ENCODE measurements at places on chromosomes 16 and 17.

DNA sequence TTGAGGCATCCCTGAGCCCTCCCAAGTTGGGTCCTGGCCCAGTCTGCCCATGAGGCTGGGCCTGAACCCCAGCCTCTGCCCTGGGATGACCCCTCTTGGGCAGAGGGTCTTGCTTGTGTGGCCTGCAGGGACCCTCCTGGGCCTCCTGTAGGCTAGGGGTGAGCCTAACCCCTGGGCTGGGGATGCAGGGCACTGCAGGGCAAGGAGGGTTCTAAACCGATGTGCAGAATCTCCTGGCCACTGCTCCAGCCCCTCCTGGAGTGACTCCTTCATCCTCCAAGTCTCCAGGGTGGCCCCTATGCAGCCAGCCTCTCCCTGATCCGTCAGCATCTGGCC is 37.5 kb downstream of the LGALS9 start:
- DNase-seq, result no peak

- DNase-seq, result no peak
Observed at GRCh38 chr16:87369117-87369765, 14.3 kb downstream of the FBXO31 start.

DNA sequence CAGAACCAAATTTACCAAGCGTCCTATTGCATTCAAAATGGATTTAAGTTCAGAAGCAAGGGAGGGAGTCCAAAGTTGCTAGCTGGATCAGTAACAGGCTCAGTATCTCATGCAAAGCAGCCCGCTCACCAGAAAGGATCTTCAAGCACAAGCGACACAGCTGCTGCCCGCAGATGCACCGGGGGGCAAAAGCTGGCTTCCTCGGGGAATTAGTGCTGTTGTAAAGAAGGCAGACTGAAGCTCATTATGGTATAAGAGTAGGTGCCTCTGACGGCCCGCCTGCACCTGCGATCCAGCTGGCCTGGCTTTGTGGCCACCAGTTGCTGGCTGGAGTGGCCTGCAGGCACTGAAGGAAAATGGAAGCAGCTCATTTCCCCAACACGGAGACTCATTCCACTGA is 128.4 kb upstream of the RCVRN start:
- DNase-seq, result no peak

DNA sequence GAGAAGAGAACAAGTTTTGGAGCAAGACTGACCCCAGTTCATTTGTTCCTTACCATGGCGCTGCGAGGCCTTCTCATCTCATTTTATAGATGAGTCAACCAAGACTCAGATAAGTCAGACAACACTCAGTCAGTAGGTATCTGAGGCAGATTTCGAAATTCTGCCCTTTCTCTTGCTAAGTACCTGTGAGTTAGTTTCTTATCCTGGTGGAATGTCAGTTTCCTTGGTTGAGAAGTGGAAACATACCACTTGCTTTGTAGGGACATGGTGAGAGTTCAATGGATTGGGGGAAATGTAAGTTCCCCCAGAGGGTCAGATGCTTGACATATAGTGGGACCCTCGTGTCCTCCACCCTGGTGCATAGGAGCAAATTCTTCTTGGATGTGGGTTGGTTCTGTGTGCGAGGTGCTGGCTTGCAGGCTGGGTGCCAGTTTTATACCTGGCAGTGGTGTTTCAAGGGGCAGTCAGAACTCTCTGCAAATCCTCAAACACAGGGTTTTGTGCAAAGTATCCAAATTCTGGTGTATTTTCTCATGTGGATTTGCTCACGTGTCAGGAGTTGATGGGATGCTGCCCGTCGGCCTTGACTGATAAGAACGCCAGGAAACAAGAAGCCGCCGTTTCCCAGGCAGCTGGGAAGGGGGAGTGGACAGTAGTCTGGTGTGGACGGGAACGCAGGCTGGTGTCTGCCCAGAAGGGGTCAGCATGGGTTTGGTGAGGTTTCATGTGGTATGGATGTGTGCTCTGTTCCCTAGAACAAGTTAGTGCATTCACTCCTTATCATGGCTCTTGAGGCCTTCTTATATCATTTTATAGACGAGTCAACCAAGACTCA is 61.1 kb upstream of the CIBAR2 start:
- DNase-seq, result no peak

GRCh38 chr16:54431041-54431996 is 144.7 kb upstream of the IRX3 start:
- DNase-seq, result no peak

DNA sequence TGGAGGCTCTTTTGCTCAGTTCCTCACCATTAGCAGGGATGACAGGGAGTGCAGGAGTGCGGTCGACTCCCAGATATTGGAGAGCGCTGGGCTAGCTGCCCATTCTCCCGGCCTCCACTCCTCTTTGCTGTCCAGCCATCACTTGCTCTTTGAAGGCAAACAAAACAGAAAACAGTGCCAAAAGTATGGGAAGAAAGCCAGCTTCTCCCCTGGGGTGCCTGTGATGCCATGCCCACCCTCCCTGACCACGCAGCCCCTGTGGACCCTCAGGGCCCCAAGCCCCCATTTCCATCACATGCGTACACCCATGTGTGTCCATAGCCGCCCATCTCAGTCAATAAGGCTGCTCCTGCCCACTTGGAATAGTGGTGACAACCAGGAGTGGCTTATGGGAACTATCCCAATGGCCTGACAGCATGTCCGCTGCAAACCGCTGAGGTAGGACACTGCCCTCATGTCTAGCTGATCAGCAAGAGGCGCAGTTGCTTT is 30.0 kb downstream of the MAPT start:
- DNase-seq, result no peak

DNA sequence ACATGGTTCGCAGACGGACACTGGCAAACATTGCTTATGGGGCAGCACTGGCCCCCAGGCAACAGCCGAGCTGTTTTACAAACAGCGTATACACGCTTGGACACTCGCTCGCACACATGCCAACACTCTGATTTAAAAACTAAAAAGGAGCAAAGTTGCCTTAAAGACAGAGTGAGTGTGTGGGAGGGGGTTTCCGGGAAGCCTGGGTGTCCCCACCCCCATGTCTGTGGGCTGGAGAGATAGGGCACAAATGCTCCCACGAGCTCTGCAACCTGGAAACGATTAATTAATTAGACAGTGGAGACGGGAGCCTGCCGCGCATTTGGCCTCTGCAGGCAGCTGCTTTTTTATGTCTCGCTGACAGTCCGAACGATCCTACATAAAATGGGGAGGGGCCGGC is 107.9 kb upstream of the ZNF469 start:
- DNase-seq, result no peak

DNA sequence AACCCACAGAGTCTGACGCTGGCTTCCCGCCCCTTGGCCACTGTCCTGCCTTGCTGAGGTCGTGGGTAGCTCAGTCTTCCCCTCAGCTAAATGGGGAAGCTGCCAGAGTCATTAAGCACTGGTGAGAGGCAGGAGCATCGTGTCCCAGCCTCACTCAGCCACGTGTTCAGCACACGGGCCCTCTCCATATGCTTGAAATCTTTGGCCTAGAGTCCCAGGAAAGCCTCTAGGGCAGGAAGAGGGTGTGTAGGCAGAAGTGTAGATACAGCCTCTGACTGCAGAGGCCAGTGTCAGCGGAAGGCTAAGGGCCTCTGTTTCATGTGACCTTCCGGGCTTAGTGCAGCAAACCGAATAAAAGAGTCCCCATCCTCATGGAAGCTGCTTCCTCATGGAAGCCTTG is 4.1 kb downstream of the DHODH start:
- no peak for DNase-seq

DNA sequence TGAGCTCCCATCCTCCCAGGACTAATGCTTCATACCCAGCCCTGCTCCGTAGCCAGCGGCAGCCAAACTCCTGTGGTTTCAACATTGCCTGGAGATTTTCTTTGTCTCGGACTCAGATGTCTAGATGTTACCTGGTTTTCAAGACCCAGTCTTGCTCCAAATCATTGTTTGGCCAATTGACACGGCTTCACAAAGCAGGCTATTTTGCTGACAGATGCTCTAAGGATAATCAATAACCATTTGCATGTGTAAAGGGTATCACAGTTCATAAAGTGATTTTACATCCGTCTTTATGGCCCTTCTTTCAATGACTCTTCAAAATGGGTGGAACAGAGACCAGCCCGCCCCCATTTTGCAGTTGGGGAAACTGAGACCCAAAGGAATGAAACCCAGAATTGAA is 153.4 kb downstream of the SALL1 start:
- DNase-seq, result no peak

GRCh38 chr17:16926061-16926511 is 45.8 kb downstream of the TNFRSF13B start:
- no peak for DNase-seq

DNA sequence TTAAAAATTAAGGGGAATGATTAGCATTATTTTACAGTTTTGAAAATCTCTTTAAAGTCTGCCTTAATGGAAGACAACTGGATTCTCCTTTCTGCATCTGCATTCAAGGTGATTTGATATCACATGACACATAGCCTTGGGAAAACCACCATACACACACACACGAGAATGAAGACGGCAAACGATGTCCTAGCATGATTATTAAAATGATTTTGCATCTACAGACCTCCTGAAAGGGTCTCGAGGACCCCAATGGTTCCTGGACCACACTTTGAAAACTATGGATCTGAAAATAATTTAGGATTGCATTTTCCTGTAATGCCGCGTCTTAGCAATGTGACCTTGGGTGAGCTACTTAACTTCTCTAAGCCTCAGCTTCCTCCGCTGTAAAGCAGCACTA is 11.8 kb upstream of the CHST4 start:
- no peak for DNase-seq

DNA sequence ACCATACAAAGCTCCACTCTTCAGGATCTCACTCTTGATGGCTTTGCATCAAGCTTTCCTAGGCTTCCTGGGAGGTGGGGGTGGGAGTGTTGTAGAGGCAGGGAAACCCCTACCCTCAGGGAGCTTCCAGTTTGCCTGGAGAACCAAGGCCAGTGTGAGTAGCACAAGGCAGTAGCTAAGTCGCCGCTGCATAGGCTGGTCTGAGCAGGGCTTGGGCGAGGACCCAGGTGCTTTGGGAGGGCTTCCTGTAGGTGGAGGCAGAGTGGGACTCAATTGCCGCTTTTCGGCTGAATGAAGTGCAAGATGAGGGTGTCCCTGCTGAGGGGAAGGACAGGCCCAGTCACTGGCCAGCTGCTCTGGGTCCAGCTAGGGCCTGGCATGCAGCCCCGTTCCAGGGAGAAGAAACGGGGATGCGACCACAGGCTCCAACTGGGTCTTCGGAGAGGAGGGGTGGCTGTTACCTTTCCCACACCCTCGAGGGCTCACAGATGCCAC is 3.9 kb downstream of the CD79B start:
- DNase-seq, result no peak

- DNase-seq, result no peak
Observed at GRCh38 chr17:4186357-4186881, 43.4 kb downstream of the CYB5D2 start.

DNA sequence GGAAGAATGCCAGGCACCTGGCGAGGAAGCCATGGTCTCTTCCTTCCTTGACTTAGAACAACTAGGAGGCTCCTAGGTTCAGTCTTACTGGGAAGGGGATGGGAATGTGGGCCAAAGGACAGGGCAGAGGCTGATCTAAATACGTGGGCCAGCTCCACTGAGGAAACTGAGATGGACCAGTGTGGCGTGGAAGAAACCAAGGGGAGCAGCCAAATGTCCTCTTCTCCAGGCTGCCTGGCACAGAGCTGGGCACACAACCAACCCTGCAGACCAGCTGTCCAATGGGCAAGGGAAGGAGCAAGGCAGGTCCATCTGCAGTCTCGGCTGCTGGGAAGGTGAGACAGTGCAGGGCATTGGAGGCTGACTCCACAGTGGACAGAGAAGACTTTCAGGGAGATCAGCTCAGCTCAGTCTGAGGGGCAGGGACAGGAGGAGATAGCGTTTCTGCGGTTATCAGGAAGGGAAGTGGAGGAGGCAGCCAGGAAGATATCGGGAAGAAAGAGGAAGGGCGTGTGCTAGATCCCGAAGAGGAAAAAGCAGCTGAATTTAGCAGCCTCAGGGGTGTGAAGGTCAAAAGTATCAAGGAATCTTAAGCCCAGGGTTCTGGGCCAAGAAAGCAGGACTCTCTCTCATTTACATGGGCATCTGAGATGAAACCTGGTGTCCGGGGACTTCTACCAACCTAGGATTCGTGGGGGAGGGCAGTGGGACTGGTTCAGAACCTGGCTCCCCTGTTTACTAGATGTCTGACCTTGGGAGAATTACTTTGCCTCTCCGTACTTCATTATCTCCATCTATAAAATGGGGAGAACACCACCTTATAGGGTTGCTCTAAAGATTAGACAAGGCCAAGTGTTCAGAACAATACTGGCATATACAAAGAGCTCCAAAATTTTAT is 1.8 kb downstream of the KIFC3 start:
- DNase-seq, result no peak

DNA sequence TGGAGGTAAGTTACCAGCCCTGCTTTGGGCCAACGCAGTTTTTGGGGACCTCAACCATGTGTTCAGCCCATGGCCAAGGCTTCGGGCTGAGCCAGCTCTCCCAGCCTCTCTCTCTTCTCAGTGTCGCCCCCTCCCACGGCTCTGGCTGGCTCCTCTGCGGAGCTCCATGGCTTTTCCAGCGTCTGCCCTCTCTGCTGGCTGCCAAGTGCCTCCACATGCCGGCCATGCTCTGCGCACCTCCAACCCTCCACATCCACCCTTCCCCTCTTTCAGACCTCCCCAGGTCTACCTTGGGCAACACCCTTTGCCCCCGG is 23.2 kb downstream of the COTL1 start:
- DNase-seq, result no peak

DNA sequence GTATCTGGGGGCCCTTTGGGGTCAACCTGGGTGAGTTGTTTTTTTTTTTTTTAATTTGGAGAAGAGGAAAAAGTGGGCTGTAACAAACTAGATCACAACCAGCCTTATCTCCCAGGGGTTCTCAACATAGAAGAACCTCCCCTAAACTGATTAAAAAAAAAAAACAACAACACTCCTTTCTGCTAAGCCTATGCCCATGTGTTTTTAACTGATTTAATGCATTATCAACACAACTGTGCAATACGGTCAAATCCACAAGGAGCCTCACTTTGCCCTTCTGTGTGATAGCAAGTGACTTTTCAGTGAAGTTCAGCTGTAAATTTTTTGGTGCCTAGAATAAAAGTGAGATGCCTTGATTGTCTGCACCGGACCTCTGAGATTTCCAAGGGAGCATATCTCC is 646 bp downstream of the MYH11 start:
- DNase-seq, result no peak

GRCh38 chr16:88702371-88703210 is 3.6 kb downstream of the RNF166 start:
- DNase-seq, result no peak

DNA sequence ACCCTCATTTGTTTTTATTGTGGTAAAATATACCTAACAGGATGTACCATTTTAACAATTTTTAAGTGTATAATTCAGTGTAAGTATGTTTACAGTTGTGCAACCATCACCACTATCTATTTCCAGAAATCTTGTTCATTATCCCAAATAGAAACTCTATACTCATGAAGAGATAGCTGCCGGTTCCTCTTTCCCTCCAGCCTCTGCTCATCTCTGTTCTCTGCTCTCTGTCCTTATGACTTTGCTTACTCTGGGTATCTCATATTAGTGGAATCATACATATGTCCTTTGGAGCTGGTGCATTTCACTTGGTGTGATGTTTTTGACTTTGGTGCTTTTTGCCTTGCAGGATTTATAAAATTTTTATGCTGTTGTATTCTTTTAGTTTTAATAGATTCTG is 19.4 kb downstream of the CYLD start:
- no peak for DNase-seq

GRCh38 chr16:72532906-72533410 is 361.0 kb upstream of the PMFBP1 start:
- no peak for DNase-seq
